Right lung (tissue), 10 donors: ENCODE measurements at places on chromosomes 13 and 19.

DNA sequence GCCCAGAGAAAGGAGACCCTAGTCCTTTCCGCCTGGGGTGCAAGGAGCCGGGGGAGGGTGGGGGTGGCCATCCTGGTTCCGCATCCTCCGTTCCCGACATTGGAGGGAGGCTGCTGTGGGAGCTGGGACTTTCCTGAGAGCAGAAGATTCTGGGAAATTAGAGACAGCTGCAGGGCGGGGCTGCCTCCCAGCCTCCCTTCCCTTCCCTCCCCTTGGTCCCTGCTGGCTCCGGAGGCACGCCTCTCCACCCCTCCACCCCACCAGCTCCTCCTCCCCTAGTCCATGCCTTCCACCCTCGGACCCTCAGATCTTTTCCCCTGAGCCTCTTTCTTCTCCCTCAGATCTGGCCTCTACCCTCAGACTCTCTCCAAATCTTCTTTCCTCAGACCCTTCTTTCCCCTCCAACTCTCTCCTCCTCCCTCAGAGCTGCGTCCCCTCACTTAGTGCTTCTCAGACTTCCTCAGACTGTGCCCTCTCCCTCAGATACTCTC is 3.1 kb upstream of the BCL3 start:
- DNase-seq, result no peak

DNA sequence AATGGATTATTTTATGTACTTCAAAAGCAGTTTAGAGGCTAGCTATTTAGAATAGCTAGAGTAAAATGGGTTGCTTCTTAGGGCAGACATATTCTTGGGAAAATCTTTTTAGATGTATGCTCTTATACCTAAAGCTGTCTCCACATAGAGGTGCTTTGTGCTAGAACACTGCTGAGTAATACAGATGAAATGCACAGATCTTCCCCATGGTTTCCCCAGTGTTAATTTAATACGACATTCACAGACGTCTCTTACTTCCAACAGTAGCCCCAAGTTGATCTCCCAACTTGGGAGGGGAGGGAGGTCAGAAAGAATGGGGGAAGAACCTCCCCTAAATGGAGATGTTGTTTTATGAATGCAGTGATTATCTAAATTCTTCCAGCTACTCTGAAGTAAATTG is 16.9 kb downstream of the NALCN start:
- no peak for DNase-seq

DNA sequence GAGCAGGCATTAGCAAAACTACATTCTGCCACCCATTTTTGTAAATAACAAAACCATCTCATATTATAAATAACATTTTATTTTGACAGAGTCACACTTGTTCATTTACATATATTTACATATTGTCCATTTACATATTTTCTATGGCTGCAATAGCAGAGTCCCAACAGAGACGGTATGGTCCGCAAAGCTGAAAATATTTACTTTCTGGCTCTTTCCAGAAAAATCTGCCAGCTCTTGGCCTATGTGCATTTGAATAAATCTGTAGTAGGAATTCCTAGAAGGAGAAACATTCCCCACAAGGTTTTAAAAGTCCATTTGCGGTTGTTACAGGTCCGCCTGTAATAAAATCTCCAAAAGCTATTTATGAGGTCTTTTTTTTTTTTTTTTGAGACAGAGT is 5.7 kb upstream of the TSPAN16 start:
- DNase-seq, result no peak

DNA sequence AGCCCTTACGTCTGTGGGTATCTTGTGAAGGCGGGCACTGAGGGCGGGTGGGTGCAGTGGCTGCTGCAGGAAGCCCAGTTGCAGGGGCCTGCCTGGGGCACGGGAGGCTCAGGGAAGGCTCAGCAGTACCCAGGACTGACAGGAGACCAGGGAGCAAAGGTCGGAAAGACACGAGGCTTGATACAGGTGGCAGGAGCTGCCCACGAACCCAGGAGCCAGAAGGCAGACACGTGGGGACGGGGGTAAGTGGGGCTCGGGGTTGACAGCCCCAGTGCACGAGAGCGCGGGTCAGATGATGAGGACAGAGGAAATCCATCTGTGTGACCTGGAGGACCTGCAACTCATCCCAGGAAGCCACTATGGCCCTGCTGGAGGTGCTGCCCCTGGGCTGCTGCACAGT is 25.3 kb downstream of the ELAVL1 start:
- DNase-seq, result no peak

DNA sequence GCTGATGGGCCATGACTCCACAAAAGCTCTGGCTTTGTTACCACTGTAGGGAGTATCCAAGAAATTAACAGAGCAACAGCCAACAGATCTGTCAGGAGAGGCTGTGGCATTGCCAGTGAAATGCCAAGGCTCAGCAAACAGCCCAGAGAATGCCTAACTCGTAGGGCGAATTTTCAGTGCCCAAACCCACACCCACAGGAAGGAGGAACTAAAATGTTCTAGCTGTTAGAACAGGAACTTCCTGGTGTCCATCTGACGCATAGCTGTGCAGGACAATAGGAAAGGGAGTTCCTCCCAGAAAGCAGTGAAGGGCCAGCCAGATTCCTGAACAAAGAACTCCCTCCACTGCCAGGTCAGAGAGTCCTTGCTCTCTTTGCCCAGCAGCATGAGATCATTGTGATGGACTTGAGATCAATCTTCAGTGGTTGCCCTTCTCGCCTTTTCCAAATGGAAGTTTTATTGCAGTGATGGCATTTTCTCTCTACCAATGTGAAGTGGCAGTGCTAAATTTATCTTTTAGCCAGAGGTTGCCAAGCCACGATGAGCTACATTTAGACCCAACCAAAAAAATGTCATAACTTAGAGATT is 224.2 kb upstream of the STARD13 start:
- no peak for DNase-seq

DNA sequence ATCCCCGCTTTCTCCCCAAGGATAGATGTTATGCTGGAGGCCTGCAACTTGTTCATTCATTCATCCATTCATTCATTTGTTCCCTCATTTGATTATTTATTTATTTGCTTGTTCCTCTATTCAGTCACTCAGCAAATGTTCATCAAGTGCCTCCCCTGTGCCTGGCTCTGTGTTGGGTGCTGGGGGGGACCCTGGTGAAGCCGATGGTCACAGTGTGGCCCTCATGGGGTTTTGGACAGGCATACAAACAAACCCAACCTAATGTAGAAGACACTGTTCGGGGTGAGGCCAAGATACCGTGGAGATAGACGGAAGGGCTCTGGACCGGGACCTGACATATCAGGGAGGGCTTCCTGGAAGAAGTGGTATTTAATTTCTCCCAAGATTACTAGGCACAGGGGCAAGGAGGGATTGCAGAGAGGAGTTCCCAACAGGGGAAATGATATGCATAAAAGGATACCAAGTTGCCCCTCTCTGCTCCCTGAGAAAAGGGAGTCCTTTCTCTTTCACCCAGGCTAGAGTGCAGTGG is 58.1 kb downstream of the ZNF536 start:
- no peak for DNase-seq

- no peak for DNase-seq
Measured at GRCh38 chr19:43618921-43619261, 538 bp downstream of the ZNF428 start.

- no peak for DNase-seq
Measured at GRCh38 chr19:30105316-30105715, 163.3 kb downstream of the URI1 start.

GRCh38 chr19:33641261-33641660 is 19.5 kb downstream of the CHST8 start:
- DNase-seq, result no peak

- no peak for DNase-seq
Measured at GRCh38 chr13:21033856-21034602, 27.4 kb downstream of the LATS2 start.

DNA sequence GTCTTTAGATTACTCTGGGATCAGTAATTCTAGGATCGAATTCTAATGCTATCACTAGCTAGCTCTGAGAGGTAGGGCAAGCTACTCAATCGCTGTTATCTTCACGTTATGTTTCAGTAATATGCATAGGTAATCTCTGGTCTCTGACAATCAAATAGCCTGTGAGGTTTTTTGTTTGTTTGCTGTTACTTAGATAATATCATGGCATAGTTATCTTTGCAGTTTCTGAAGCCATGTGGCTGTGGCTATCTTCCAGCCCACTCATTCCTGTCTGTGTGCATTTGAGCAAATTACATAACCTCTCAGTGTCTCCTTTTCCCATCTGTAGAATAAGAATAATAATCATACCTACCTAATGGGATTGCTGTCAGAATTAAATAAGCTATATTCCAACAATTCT is 330.2 kb downstream of the PCDH9 start:
- DNase-seq, result no peak

GRCh38 chr13:30502237-30502636 is 36.5 kb upstream of the HMGB1 start:
- no peak for DNase-seq

GRCh38 chr13:59475911-59476310 is 687.8 kb downstream of the DIAPH3 start:
- no peak for DNase-seq

DNA sequence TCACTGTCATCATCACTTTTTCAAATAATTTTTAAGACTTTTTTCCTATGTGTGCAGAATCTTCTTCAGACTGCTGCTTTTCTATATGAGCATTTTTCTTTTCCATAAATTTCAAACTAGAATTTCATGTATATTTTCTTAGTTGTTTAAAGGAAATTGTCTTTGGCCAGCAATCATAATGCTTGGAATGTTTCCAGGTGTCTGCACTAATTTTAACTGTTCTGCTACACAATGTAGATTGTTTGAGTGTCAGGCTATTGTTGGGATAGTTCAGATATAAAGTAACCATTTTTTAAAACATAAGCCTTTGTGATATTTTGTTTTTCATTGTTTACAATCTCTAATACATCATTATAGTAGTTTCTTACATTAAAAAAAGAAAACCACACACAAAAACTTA is 1418.5 kb downstream of the EFNB2 start:
- DNase-seq, result no peak

- DNase-seq, result peak; percentile 71
Measured at GRCh38 chr19:43498233-43498842, 6.2 kb downstream of the PHLDB3 start.

- no peak for DNase-seq
Measured at GRCh38 chr19:33413426-33413725, 39.9 kb downstream of the CEBPG start.

DNA sequence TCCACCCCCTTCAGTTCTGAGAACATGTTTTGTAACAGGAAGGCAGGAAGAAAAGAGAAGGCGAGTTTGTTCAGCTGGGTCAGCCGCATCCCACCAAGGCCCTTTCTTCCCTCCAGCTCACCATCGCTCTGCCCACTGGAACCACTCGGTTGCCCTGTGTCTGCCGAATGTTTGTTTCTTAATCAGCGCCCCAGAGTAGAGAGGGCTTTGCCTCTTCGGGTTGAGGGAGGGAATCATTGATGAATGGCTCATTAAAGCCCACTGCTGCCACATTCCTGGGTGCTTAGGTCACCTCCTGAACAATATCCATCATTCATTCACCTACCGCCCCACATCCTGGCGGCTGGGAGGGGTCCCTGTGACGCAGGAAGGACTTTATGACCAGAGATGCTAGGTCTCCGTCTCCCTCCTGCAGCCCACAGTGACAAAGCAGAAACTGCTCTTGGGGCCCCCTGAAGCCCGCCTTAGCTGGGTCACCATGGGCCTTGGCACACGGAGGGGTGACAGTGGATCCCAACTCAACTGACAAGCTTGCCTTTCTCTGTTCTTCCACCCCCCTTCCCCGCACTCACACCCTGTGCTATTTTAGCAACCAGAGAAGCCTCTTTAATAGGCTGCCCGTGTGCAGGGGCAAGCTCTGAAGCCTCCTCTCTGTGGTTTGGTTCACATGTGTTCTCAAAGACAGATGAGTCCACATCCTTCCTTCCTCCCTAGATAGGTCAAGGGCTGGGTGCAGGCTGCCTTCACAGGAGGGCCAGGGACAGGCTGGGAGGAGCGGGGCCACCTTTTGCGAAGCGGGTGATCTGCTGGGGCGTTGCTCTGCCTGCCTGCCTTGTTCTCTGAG is 46.2 kb downstream of the ACTN4 start:
- no peak for DNase-seq

GRCh38 chr19:45342911-45343310 is 2.4 kb downstream of the KLC3 start:
- no peak for DNase-seq

DNA sequence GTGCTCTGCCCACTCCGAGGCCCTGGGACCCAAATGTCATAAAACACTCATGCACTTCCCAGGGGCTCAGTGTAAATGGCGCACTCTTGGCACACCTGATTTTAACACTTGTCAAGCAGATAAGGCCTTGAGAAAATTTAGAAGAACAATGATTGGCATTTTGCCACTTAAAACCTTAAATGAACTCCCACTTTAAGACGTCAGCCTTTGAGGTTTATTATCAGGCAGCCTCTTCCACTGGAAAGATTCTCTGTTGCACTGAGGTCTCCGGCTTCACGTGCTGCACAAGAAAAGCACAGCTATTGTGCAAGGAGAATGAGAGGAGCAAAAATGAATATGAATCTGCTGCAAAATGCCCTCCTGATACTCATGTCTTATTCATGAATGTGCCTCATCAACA is 38.5 kb upstream of the ATP11A start:
- DNase-seq, result no peak

DNA sequence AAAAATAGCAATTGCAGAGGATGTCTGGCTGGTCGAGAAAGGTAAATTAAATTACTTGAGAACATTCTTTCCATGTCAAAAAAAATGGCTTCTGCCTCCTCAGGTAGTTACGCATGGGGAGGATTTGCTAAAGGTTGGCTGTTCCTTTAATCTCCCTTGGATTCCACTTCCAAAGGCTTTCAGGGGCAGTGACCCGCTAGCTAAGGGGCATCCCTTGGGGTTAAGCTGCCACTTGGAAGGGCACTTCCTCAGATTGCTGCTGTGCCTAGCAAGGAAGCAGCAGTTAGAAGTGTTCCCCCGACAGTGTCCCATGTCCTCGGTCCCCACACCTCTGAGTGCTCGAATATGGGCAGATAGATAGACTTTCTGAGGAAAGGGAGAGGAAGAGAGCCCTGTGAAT is 108.5 kb downstream of the RGCC start:
- no peak for DNase-seq

GRCh38 chr13:46320821-46321220 is 66.2 kb downstream of the RUBCNL start:
- DNase-seq, result no peak
